Cortex of kidney (tissue), 1 donor: ENCODE measurements at places on chromosomes 16 and 17.

- no peak for DNase-seq
Measured at GRCh38 chr16:87219287-87219909, 97.8 kb downstream of the C16orf95 start.

- no peak for DNase-seq
Measured at GRCh38 chr17:62627904-62628633, 599 bp downstream of the MRC2 start.

GRCh38 chr17:58120195-58120822 lies 27.9 kb upstream of the OR4D1 start:
- DNase-seq = no peak

DNA sequence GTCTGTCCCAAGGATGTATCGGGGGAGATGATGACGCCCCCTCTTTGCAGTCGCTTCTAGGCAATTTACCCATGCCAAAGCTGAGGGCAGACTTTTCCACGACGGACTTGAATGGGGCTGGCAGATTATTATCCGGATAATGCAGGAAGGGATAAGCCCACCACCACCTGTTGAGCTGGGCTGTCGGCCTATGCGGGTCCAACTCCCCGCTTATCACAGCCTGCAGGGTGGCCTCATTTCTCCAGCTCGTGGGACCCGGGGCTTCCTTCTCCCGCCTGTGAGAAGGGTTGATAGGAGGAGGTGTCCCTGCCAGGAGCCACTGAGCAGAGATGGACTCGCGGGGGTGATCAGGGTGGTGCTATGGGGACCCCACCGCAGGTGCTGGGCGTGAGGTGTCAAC lies 559 bp downstream of the CACNG5 start:
- no peak for DNase-seq

- DNase-seq = no peak
Measured at GRCh38 chr16:27229891-27230470, 26.7 kb downstream of the KDM8 start.
